ENCODE measurements at places on chromosomes 13 and 19.

- DNase-seq, result no peak
Observed at GRCh38 chr13:44368599-44369368, 4.8 kb upstream of the SERP2 start.

DNA sequence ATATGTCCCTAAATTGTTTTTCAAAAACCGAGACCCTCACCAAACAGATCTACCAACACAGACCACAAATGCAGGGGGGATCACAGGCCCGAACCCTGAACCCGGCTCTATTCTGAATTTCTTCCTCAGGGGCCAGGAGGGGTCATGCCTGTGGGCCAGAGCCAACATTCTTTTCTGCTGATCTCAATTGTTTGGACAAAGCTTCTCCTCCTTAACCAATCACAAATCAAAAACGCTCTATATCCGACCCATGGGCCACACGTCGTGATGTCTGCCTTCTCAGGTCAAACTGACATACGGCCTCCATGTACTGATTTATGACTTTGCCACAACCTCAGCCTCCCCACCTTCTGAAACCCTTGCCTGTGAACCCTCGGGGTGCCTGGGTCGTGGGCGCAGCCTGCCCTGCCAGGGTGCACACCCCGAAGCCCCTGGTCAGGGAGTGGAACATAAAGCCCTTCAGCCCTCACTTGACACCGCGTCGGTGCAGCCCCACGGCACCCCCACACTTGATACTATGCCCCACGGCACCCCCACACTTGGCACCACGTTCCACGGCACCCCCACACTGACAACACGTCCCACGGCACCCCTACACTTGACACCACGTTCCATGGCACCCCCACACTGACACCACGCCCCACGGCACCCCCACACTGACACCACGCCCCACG lies 58.4 kb upstream of the C13orf46 start:
- no peak for DNase-seq

- no peak for DNase-seq
Observed at GRCh38 chr13:95002126-95002525, 289.8 kb upstream of the SOX21 start.

DNA sequence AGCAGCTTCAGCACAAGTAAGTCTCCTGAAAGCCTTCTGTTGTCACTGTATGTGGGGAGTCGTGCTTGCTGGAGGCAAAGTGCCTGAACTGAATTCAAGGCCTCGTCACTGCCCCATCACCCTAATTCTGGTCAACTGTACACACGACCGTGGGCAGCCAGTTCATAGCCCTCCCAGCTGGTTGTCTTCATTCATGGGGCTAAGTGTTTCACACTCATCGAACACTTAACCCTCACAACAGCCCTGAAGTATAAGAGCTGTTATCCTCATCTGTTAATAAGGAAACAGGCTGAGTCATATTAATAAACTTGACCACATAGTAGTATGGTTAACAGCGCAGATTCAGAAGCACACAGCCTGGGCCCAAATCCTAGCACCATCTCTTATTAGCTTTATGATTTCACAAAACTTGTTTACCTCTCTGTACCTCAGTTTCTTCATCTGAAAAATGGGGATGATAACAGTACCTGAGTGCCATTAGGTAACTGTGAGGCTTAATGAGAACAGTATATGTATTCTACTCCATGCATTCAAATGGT lies 66.7 kb downstream of the CDADC1 start:
- DNase-seq, result no peak

GRCh38 chr13:91278888-91279287 lies 68.6 kb upstream of the MIR17HG start:
- no peak for DNase-seq

- no peak for DNase-seq
Observed at GRCh38 chr19:7658219-7658686, 10.6 kb upstream of the RETN start.

GRCh38 chr19:55088021-55088451 lies 12.4 kb downstream of the EPS8L1 start:
- DNase-seq, result no peak

GRCh38 chr13:60755380-60756163 lies 358.6 kb downstream of the TDRD3 start:
- DNase-seq, result no peak

GRCh38 chr13:107202371-107203023 lies 634.6 kb upstream of the ARGLU1 start:
- no peak for DNase-seq

DNA sequence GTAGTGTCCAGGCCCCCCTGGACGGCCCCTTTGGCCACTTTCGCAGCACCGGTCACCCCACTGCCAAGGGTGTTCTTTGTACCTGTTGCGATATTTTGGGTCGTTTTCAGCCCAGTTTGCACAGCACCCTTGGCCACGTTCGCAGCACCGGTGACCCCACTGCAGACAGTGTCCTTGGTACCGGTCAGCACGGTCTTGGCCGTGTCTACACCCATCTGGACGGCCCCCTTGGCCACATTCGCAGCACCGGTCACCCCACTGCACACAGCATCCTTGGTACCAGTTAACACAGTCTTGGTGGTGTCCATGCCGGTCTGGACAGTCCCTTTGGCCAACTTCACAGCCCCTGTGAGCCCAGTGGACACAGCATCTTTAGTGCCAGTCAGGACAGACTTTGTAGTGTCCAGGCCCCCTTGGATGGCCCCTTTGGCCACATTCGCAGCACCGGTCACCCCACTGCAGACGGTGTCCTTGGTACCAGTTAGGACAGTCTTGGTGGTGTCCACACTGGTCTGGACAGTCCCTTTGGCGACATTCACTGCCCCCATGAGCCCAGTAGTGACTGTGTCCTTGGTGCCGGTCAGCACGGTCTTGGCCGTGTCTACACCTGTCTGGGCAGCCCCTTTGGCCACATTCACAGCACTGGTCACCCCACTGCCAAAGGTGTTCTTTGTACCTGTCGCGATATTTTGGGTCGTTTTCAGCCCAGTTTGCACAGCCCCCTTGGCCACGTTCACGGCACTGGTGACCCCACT lies 6.8 kb downstream of the PLIN4 start:
- no peak for DNase-seq

- no peak for DNase-seq
Observed at GRCh38 chr19:6271721-6272410, 7.9 kb downstream of the MLLT1 start.

DNA sequence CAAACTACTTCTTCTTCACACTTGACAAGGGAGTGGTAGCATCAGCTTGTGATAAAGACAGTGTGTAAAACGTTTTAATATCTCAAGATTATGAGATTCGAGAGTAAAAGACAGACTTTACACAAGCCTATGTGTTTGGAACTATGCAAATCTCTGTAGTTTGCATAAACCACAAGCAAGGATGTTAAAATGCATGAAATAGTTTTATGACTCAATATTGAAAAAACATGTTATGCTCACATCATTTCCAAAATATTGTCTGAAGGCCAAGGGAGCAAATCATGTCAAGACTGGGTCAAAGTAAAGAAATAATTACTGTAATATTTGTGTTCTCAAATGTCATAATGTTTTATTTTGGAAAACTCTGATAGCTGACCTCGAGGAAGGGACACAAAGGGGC lies 316.8 kb upstream of the KLF12 start:
- no peak for DNase-seq

GRCh38 chr19:33444562-33445441 lies 71.3 kb downstream of the CEBPG start:
- no peak for DNase-seq

- DNase-seq, result no peak
Observed at GRCh38 chr19:8144273-8144995, 5.0 kb downstream of the FBN3 start.

GRCh38 chr13:44373247-44373600 lies 400 bp upstream of the SERP2 start:
- DNase-seq, result no peak

GRCh38 chr13:114296902-114297301 lies 15.5 kb downstream of the UPF3A start:
- DNase-seq, result no peak

- DNase-seq, result no peak
Observed at GRCh38 chr13:80555796-80556678, 215.1 kb upstream of the SPRY2 start.

Measured in stimulated activated CD8-positive, alpha-beta memory T cell treated with anti-CD3 and anti-CD28 coated beads, Interleukin-4, amount 100 ng/mL, for 1 hour (primary cell).